ENCODE measurements at places on chromosomes 4 and X. TPM values are rescaled to one million over a fixed set of nuclear protein-coding genes. Genes with fewer than 3 reads are reported as not detected.

GCNA gene
- total RNA-seq: 1.9 TPM

GNRHR gene
- total RNA-seq: not detected

MGAT4D gene
- not detected for total RNA-seq

PWWP3B gene
- 9.3 TPM for total RNA-seq

CT47A7 gene
- not detected for total RNA-seq

PITX2 gene
- total RNA-seq: not detected

DNA sequence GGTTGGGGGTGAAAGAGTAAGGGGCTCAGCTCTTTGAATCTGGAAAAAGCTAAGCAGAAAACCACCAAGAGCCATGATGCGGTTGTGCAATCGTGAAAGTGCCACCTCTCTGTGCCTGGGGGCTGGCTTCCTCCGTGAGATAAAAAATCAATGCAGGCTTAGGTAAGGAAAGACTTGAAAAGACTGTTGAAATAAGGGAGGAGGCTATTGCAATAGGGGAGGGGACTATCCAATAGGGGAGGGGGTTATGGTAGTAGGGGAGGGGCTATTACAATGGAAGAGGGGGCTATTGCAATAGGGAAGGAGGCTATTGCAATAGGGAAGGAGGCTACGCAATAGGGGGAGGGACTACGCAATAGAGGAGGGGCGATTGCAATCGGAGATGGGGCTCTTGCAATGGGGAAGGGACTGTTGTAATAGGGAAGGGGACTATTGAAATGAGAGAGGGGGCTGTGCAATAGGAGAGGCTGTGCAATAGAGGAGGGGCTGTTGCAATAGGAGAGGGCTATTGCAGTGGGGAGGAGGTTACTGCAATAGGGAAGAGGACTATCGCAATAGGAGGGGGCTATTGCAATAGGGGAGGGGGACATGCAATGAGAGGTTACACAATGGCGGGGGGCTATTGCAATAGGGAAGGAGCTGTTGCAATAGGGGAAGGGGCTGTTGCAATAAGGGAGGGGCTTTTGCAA is 162.3 kb upstream of the PSAPL1 start:
- DNase-seq: no peak

GRCh38 chrX:143754183-143754582 is 33.6 kb upstream of the SPANXN2 start:
- DNase-seq: no peak

DNA sequence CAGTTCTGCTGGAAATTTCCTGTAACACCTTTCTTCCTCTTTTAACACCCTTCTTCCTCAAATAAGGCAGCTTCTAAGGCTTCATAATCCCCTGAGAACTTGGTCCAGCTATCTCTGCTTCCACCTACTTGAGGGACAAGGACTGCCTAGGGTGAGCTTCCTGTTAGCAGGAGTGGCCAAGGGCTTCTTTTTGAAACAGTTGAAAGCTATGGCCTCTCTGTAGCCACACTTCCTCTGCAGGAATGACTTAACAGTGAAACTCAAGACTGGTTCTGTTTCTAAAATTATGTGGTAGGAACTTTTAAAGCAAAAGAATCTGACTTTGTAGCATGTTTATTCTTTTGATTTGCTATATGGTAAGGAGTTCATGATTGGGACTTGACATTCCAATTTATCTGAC is 108.5 kb upstream of the WDR1 start:
- no peak for DNase-seq

DNA sequence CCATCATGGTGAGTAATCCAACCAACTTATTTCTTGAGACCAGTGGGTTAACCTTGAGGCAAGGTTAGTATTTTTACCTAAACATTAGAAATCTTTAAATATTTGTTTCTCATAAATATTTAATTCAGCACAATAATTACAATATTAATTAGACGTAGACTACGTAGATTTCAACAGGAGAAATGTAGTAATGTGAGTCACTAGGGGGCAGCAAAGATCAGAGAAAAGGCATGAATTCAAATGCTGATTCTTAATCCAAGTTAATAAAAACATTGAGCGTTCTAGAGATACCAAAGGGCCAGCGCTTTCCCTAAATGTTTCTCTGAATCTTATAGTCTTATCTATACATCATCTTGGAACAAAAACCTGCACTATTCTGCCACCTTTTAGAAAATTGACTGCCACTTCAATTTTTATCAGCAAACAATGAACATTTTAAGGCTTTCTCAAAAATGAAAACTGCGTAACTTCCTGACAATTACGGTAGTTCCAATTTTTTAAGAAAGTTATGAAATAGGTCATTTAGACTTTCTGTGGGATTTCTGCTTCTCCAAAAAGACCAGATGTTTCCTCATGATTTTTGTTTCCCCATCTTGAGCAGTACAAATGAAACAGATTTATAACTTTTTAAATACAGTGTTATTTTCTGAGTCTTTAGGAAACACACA is 180.7 kb downstream of the GASK1B start:
- DNase-seq: no peak

DNA sequence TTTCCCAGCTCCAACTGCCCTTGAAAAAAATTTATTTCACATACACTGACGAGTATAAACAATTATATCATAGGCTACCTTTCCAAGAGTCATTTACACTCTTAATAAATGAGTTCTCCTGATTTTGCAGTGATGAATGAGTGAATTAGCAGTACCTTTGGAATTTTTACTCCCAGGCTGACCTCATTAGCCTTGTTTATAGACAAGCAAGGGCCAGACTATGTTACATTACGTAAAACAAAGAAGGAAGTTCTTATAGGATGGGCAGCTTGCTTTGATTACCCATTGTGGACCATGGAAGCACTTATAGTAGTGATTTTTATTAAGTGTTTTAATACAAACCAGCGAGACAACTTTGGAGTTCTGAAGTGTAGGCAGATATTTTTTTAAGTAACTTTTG is 112.9 kb upstream of the C1QTNF7 start:
- DNase-seq: no peak

GRCh38 chr4:89100853-89101252 is 10.5 kb upstream of the TIGD2 start:
- no peak for DNase-seq

DNA sequence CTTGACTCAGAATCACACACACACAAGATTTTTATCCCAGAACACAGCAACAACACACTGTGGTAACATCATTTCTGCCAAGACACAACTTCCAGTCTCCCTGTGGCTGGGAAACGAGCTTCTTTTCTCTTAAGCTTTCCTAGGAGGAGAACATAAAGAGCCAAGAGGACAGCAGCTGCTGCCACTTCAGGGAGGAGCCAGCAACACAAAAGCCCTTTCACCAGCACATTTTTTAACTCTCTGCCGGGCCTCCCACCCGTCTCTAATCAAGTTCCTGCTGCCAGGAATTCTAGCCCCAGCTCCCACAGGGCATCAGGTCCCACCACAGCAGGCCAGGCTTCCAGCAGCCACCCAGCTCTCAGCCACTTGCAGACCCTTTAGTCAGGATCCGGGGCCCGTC is 22.4 kb downstream of the FAT1 start:
- DNase-seq: peak; percentile 72

DNA sequence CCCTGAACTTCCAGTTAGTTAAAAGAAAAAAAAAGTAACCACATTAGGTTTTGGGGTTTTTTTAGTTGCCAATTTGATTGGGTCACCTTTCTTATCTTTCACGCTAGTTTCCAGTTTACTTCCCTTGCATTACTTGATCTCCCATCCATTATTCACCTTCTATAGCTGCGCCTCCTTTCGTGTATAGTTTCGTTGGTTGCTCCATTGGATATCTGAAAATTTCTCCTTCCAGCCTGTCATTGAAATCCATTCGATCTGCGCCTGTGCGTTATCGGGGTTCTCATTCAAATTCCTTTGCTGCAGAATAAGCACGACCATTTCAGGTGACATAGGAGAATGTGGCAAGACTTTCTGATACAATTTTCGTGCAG is 764 bp downstream of the TRAPPC11 start:
- no peak for DNase-seq

DNA sequence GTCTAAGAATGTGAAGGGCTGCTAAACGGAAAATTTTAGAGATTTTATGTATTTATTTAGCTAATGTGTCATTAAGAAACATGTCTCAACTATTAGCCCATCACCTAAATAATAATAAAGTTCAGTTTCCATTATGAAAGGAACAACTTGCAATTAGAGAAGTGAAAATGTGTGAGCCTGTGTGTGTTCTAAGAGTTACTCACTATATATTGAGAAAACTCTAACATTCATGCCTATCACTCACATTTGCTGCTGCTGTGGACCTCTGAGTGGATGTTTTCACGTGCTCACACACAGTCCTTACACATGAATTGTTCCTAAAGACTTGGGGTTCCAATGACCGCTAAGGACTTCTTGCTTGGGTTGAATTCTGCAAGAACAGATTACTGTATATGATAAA is 364.0 kb downstream of the TMA16 start:
- DNase-seq: no peak

GRCh38 chr4:81687471-81687870 is 215.8 kb upstream of the RASGEF1B start:
- no peak for DNase-seq

DNA sequence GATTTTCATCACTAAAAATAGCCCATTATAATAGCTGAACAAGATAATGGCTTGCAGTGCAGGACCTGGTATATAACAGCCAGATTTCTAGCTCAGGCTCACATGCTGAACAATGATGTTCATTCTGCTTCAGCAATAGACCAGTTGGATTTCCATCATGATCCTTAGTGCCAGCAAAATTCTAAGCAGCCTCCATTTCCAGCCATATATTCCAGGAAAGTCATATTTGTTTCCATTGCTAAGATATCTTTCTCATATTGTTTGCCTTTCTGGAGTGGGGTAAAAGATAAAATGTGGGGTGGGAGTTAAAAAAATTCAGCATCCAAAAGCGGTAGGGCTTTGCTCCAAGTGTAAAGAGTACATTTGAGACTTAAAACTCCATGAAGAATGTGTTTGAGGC is 2344.1 kb downstream of the PCDH7 start:
- no peak for DNase-seq

- DNase-seq: no peak
Observed at GRCh38 chr4:168514249-168514852, 17.5 kb downstream of the PALLD start.

- no peak for DNase-seq
Observed at GRCh38 chrX:9355739-9356138, 109.1 kb upstream of the TBL1X start.

DNA sequence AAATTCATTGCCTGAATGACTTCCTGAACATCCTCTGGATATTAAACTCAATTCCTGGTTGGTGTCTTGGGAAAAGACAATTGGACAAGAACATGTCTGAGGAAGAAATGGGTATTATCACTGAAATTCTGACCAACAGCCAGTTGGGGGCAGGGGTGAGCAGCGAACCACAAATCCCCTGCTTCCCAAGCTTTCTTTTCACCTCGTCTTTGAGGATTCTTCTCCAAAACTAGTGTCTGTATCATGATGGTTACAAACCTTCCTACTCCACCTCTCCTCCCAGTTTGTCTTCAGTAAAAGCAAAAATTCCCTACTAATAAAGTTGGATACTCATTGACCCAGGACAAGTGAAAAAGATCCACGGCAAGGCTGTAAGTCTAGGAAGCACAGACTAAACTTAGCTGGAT is 48.3 kb upstream of the WDR1 start:
- DNase-seq: peak; percentile 61
